T-helper 17 cell (primary cell): ENCODE measurements at places on chromosomes 5 and 9. TPM values are rescaled to one million over a fixed set of nuclear protein-coding genes. Genes with fewer than 3 reads are reported as not detected.

SHC3 gene
- total RNA-seq = not detected

QRFP gene
- not detected for total RNA-seq

IFNA21 gene
- total RNA-seq = not detected

FSTL4 gene
- total RNA-seq = 0.26 TPM
